Activated T-cell treated with anti-CD3 and anti-CD28 coated beads, Interleukin-2, amount 50 U/mL, for 4 hours (primary cell): ENCODE measurements at places on chromosomes 12 and 14.

DNA sequence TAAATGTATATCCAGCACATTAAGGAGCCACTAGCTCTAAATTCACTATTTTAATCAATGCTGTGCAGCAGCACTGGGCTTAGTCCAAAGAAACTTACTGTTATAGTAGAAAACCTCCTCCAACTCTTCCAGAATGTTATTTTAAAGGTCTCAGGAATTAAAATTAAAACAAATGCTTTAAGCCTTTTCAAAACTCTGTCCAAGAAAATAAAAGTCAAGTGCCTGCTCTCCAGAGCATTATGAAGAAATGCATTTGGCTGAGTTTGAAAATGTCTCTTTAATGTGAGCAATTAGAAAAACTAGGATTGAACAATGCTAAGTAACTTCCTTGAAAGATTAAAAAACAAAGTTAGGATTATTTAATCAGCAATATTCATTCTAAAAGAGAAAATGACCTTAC is 322.4 kb upstream of the DCN start:
- DNase-seq: no peak

DNA sequence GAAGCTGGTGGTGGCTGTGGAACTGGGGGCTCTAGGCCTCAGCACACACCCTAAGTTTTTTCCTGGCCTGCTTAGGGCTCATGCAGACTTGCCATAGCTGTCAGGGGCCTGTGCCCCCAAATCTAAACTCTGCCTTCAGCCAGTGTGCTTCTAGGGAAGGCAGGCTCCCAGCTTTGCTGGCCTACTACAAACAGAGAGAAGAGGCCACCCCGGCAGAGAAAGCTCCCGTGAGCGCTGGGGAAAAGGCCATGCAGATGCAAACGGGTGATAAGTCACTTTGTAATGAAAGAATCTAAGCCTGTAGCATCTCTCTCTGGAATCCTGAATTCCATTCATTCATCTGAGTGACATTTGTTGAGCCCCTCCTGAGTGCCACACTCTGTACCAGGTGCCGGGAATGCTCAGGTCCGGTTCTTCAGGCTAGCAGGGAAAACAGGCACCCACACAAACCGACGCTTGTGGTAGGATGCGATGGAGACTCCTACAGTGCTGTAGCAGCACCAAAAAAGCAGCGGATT is 29.9 kb downstream of the JDP2 start:
- DNase-seq: no peak

DNA sequence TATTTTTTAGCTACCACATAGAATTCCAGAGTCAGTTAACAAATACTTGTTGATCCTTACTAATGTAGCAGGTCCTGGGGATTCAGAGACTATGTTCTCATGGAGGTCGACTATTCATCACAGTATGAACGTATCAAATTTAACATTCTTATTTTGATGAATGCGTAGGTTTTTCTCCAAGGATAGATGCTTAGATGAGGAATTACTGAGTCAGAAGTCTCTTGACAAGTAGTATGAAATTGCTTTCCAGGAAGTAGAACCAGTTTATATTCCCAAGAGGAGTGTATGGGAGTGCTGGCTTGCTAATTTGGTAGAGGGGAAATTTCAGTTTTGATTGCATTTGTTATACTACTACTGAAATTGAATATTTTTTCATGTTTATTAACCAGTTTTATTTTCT is 42.8 kb upstream of the CRADD start:
- DNase-seq: no peak

DNA sequence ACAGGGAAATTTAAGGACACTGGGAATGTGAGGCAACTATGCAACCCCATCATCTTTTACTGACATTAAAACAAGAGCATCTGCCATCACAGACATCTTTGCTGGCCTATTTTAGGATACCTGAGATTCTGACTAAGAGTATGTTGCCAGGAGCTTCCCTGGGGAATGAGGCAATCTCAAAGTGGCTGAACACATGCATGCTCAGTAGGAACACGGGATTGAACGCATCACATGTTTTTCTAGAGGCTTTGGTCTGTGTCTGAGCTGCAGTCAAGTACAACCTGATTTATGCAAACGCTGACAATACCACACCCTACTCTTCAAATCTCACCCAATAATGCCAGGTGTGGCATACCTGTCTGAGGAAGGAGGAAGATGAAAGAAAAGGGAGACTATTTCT is 416.5 kb downstream of the NELL2 start:
- no peak for DNase-seq

GRCh38 chr14:68036202-68036601 is 216.6 kb downstream of the RAD51B start:
- DNase-seq: no peak

- no peak for DNase-seq
These were observed 90.9 kb upstream of the CCDC196 start for GRCh38 chr14:66395300-66395699.

DNA sequence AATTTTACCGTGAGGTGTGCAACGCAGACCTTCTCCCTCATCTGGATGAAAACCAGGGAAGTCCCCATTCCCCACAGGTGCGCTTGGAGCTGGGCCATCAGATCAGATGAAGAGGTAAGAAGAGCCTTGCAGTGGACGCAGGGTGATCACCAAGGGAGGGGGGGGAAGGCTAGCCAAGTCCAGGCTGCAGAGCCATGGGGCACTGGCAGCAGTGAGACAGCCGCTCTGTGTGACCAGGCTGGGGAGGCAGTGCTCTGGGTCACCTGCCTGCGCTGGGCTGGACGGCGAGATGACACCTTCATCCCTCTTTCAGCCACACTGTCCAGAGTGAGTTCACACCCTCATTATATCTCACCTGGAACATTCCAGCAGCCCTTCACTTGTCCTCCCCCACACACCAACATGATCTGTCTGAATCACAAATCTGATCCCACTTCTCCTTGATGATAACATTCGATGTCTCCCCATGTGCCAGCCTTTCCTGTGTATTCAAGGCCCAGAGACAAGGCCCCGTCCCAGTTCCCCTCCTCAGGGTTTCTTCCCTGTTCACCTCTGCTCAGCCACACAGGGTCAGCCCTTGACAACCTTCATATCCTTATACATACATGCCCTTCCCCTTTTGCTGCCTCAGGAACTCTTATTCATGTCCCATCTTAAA is 65.9 kb upstream of the VASH1 start:
- no peak for DNase-seq

DNA sequence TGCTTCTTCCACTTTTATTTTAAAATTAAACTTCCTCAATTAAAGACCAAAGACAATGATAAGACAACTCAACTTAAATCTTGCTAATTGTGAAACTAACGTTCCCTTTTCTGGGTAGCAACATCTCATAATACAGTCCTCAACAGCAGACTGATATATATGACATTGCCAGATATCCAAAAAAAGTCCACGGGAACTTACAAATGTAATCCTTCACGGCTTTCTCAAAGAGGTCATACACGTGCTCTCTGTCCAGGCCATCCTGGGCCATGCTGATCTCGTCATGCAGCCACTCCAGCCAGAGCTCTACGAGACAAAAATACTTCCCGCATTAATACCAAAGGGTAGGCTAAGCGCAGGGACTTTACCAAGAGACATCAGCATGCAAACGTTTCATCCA is 13.3 kb downstream of the SART3 start:
- no peak for DNase-seq

DNA sequence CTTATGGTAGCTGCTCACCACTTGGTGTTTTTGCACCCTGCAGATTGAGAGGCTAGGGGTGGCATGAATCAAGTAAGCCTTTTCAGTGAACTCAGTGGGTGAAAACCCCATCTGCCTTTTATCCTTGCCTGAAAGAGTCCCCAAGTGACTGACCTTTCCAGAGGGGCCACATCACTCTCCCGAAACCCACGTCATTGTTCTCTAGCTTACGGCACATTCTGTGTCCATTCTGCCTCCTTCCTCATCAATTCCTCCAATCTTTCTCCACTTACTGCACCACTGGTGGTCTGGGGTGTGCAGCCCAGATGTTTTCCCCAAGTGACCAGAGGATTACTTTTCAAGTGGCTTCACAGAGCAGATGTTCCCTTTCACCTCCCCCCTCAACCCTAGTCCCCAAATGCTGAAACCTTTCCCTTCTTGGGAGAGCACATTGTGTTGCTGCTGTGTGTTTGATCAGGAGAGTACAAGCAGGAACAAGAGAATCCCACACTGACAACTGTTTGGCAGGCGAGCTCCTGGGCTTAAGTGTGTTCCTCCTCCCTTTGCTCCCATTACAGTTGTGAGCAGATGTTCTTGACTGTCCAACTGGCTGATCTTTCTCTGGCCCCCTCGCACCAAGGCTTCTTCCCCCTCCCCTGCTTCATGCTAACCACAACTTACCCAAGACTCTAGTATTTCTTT is 138.0 kb upstream of the IGF1 start:
- no peak for DNase-seq

GRCh38 chr12:101967506-101967905 is 90.1 kb downstream of the DRAM1 start:
- no peak for DNase-seq

DNA sequence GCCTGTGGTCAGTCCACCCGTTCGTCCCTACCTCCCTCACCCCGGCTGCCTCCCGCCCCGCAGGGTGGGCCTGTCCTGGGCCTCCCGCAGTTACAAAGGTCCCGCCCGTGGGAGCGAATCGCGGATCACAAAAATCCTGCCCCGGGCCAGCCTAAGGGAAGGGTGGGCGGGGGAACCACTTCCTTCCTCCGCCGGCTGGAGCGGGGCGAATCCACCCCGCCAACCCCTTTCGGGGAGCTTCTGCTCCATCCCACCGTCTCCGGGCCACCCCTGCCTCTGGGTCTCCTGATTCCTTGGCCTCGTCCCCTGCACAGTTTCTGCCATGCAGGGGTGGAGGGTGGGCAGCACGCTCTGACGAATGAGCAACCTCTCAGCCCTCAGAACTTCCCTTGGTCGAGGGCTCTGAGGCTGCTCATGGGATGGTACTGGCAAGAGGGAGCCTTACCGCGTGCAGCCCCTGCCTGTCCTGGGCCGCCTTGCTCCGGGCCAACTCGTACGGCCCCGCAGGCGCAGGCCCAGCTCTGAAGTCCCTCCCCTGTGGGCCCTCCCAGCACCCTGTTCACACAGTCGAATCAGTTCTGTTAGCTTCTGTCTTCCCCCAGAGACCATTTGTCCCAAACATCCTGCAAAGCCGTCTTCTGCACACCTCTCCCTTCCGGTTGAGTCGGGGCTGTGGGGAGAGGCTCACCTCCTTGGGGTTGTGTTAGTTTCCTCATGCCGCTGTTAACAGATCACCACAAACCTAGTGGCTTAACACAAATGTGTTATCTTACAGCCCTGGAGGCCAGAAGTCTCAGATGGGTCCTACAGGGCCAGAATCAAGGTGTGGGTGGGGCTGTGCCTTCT is 589 bp upstream of the HVCN1 start:
- DNase-seq: peak; percentile 13

DNA sequence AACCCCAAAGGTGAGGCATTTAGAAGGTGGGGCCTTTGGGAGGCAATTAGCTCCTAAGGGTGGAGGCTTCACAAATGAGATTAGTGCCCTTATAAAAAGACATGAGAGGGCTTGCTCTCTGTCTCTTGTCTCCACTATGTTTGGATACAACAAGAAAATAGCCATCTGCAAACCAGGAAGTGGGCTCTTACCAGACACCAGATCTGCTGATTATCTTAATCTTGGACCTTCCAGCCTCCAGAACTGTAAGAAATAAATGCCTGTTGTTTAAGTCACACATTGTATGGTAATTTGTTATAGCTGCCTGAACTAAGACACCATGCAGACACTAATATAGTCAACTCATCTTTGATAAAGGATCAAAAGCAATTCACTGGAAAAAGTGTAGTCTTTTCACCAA is 34.4 kb downstream of the TMEM116 start:
- DNase-seq: no peak

DNA sequence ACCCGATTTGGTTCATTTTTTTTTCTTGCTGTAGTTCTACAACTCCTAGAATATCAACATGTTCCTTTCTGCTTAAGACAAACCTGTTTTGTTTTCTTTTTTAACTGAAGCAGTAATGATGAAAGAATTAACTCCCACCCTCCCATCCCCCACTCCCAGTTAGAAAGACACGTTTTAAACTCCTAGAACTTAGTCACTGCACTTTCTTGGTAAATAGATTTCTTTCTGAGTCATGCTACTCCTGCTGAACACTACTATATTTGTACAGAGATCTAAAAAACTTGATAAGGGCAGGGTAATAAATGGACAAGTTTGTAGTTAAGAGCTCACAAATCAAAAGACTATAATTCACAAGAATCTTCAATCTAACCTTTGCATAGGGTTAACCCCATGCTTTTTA is 118.9 kb upstream of the PTPRB start:
- no peak for DNase-seq

- DNase-seq: peak; percentile 38
These were observed at the start of gene DDN for GRCh38 chr12:48999371-49000131. TSS of gene DDN (minus strand) at chr12:48999375. CDS start at chr12:48999287, 88 bp downstream.

GRCh38 chr14:34722723-34723545 is 8.5 kb upstream of the CFL2 start:
- DNase-seq: peak; percentile 20

- no peak for DNase-seq
These were observed 51.4 kb downstream of the BORCS5 start for GRCh38 chr12:12408265-12408690.

DNA sequence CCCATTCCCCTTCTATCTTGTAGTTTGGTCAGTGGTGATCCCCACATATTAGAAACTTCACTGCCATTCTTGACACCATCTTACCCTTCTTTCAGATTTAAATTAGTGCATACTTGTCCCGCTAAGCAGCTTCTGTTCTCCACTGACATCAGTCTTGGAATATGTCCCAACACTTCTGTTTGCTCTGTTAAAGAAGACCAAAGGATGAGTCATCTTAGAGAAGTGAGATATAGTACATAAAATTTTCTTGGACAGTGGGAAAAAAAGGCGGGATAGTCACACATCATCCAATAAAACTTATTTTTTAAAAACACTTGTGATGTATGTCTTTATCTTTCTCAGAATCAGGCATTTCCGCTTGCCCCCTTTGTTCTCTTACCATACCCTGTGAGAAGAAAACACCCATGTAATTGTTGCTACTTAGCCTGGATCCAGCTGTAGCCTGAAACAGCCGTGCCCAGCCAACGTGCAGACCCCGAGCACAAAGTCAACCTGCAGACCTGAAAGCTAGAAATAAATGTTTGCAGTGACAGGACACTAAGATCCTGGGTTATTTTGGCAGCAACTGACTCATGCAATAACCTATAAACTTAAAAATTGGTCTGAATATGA is 100.1 kb upstream of the PDE3A start:
- DNase-seq: no peak

- DNase-seq: no peak
These were observed 361.7 kb downstream of the SNAPC1 start for GRCh38 chr14:62123961-62124360.

GRCh38 chr14:81166121-81166520 is 54.6 kb downstream of the GTF2A1 start:
- no peak for DNase-seq

GRCh38 chr12:120485961-120486881 is 9.7 kb upstream of the DYNLL1 start:
- no peak for DNase-seq

GRCh38 chr12:106119301-106119700 is 19.5 kb downstream of the NUAK1 start:
- DNase-seq: no peak

GRCh38 chr12:25041006-25041741 is 92.3 kb upstream of the BCAT1 start:
- DNase-seq: no peak

GRCh38 chr12:40947797-40948196 is 240.3 kb upstream of the PDZRN4 start:
- no peak for DNase-seq

- DNase-seq: no peak
These were observed 606 bp downstream of the PRIMA1 start for GRCh38 chr14:93787465-93788292.
